Fibroblast of skin of left quadriceps (primary cell): ENCODE measurements at places on chromosomes 1 and 21.

DNA sequence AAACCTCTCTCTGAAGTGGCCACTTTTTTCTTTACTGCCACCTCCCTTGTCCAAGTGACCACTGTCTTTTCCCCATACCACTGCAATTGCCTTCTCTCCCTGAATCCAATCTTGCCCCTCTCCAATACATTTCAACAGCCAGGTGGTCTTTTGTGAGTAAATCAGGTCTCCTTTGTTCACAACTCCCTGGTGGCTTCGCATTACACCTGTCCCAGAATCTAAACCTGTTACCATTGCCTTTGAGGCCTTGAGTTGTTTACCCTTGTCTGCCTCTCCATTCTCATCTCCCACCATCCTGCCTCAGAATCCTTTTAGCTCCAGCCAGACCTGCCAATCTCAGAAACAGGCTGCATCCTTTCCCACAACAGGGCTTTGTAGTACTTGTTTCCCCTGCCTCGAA is 21.8 kb upstream of the DYNLT5 start:
- DNase-seq = no peak

GRCh38 chr1:220732137-220732536 is 16.0 kb upstream of the MTARC2 start:
- no peak for DNase-seq

- no peak for DNase-seq
Measured at GRCh38 chr1:51372561-51372960, 42.2 kb upstream of the TTC39A start.

GRCh38 chr1:76153841-76154205 is 79.3 kb downstream of the ST6GALNAC3 start:
- DNase-seq = no peak

DNA sequence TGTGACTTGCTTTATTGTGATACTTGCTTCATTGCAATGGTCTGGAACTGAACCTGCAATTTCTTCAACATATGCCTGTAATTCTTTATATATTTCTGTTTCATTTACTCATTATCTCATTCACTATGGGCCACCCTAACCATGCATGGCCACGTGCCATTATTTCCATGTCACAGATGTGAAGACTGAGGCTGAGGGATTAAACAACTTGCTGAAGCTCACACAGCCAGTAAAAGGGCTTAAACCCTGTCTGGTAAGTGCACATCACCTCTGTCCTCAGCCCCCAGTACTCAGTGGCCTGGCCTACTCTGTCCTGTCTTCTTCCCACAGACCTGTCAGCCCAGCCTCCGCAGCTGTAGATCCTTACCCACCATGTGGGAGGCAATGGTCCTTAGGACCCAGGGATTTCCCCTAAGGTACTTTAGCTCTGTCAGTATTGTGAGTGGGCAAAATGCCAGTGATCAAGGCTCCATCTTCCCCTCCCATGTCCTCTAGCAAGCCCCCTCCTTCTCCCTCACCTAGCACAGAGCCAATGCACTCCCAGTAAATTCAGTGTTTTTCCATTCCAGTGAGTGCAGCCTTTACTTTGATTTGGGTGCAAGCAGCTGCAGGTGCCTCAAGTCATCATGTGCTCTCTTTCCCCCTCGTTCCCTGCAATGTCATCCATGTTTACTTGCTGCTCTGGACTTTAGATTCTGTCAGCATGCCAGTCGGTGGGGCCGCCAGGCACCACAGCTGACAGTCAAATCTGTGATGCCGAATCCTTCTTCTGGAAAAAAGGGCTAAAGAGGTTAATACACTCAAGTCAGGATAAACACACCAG is 228.2 kb upstream of the PROX1 start:
- no peak for DNase-seq
